ENCODE measurements at places on chromosomes 11 and 22.

GRCh38 chr11:129307162-129307561, 68.5 kb upstream of the BARX2 start:
- DNase-seq = no peak

DNA sequence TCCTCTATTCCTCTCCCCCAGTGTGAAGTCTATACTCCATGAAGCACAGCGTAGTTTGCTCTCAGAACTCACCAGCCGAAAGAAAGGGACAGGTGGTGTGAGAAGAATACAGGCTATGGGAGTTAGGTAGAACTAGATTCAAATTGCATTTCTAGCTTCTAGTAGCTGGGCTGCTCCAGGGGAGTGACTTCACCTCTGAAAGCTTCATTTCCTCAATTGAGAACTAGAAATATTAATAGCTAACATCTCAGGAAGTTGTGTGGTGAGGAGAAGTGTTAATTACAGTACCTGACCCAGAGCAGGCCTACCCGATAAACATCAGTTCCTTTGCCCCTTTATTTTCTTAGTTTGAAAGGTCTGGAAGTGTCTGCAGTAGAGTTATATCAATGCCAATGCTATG, 484.7 kb upstream of the TENM4 start:
- no peak for DNase-seq

DNA sequence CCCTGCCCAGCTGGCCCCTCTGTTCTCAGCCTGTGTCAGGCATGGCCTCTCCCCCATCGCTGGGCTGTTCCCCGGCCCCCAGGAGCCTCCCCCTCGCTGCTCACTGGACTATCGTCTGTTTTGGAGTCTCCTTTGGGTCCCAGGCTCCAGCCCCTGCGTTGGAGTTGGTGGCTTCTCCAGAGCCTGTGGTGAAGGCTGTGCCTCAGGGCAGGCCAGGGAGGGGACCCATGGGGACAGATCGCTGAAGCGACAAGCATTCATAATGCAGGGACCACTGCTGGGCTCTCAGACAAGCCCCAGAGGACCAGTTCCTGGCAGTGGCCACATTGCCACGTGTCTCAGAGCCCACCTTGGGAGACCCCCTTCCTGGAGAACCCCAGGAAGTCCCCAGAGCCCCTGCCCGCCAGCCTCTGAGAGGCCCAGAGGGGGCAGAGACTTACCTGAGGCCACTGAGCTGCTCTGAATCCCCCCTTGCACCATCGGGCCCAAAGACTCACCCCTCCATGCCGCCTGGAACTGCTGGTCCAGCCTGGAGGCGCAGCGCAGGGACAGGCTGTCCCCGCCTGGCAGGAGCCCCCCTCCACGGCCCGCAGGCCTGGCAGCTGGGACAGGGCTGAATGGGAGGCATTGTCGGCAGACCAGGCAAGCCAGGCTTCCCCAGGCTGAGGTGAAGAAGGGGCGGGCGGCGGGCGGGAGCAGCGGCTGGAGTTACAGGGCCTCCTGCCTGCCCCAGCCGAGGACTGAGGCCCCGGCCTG, at the start of gene CHADL:
CHADL (minus strand) TSS at position 555 of the 756 bp plus-strand sequence; CDS start at position 505, 50 bp downstream.
- DNase-seq = peak; percentile 91

DNA sequence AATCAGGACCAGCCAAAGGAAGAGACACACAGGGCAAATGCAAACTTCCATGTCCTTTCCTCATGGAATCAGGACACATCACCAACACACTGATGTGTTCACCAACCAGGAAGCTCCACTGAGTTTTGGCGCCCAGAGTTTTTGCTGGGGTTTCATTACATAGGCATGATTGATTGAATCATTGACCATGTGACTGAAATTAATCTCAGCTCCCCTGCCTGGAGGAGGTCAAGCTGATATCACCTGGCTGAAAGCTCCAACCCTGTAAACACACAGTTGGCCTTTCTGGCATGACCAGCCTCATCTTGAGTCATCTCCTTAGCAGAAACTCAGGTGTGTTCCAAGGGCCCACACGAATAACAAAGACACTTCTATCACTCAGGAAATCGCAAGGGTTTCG, 133.2 kb downstream of the TRIM29 start:
- no peak for DNase-seq

DNA sequence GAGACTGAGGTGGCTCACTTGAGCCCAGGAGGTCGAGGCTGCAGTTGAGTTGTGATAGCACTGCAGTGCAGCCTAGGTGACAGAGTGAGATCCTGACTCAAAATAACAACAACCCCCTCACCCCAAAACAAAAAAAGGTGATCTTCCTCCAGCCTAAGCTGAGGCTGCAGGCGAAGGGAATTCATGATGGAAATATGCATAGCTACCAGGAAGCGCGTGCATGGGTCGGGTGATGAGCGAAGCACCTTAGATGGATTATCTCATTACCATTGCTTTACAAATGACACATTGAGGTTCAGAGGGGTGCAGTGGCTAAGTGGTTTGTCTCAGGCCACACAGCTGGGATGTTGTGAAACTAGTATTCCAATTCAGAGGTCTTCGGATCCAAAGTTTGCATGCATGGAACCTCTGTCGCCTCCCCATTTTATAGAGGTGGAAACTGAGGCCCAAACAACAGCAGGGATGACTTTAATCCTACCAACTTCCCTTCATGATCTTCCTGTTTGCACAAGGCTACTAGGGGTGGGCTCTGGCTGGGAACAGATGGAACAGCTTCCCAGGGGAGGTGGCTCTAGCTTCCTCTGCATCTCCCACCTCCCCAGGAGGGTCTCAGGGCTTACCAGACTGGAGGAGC, 4.6 kb downstream of the SLC29A2 start:
- DNase-seq = no peak

Data from substantia nigra (tissue), 51 donors.